Fibroblast of skin of left biceps (primary cell): ENCODE measurements at places on chromosomes 6 and 20.

DNA sequence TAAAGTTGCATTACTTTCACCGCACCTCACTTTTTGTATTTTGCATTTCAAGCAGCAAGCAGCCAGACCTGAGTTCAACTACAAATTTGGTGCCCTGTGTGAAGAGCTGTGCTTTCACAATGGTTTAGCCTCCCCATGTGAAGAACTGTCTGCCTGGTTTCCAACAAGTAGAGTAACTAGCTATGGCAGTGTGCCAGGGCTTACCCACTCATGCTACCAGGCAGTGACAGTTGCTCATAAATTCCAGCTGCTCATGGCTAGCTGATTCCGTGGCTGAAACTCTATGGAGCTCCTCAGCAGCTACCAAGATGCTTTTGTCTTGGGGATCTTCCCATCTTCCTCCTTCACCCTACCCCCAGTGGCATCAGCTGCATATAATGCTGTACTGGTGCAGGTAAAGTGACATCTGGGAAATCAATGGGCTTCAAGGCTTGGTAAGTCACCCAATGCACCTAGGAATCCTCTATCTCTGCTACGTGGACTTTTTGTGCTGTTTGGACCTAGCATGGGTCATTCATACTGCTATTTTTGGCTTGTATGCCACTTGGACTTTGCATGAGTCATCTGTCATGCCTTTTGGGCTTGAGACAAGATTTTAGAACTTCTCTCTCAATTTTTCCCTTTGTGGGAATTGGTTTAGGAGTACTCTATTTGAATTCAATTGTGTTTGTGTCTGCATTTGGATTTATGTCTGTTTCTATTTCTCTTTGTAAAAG is 176.5 kb upstream of the GJE1 start:
- DNase-seq, result no peak

GRCh38 chr20:35772563-35773058 is 796 bp downstream of the PHF20 start:
- no peak for DNase-seq

DNA sequence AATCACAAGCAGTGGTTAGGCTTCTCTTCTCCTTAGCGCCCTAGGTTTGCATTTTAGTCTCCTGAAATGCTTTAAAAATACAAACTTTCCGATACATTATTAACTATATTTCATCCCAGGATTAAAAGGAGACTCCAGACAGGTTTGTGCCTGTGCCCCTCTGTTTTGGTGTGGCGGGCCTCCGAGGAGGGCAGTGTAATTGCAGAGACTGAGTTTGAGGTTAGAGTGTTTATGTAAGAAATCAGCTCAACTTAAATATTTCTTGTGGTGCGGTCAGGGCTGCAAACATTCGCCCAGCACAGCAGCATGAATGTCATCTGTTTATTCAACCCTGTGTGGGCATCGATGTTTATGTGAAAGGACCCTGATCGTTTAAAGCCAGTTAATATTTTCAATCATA is 130.4 kb upstream of the AKAP12 start:
- DNase-seq, result no peak

GRCh38 chr6:169227116-169227515 is 26.5 kb downstream of the THBS2 start:
- no peak for DNase-seq

DNA sequence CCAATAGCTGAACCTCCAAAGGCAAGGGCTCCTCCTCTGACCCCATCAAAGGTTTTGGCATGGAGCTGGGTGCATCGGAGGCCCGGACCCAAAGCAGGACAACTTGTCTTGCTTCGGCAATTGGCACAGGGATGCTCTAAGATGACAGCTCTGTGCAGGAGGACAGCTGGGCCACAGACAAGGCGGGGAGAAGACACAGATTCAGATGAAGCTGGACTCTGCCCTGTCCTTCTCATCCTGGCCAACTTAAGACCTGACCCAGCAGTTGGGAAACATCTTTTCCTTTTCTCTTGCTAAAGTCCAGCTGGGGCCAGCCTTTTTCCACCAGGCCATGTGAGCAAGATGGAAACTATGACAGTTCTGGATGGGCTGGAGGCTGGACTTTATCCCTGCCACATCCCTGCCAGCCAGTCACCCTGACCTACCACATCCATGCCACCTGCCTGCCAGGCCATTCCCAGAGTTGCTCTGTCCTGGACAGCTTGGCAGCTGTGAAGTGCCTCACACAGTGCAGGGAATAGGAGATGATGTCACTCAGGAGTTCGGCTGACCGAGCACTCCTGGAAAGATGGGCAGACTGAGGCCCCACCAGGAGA is 12.7 kb upstream of the PSMF1 start:
- DNase-seq, result no peak

GRCh38 chr20:24999568-24999967 is 7.0 kb upstream of the APMAP start:
- DNase-seq, result no peak

DNA sequence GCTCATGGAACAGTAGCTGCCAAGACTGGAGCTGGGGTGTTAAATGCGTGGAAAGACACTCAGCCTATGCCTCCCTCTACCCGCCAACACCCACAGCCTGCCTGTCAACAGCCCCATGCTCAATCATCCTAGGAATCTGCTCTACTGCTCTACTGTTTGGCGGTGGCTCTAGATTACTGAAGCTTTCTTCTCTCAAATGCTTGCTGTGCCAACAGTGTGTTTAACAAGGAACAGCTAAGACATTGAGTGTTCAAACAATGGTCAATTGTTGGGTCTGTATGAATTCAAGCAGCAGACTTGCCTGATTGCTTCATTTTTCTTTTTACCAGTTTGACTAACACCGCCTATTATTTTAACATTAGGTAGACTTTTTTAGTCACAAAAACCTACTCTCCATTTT is 258.6 kb downstream of the SOD2 start:
- no peak for DNase-seq

- no peak for DNase-seq
Observed at GRCh38 chr20:49275636-49276035, 2.2 kb downstream of the ZNFX1 start.

DNA sequence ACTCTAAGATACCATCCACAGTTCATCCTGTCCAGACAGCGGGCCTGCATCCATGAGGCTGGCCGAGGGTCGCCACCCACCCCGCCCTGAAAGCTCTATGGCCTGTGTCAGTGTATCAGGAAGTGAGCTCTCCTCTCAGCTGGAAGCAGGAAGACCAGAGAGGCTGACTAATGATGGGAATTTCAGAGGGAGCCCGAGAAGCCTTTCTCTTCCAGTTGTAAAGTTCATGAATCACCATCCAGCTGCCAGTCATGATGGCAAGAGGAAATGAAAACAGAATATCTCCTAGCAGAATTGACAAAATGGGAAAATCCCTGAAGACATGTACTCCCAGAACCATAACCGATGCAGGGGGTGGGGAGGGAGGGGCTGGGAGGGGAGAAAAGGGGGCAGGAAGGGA is 109.6 kb upstream of the RPS6KA2 start:
- DNase-seq, result no peak

GRCh38 chr6:14476793-14477531 is 359.4 kb downstream of the CD83 start:
- DNase-seq, result peak; percentile 77

- no peak for DNase-seq
Observed at GRCh38 chr6:46246727-46247126, 75.9 kb upstream of the ENPP5 start.

DNA sequence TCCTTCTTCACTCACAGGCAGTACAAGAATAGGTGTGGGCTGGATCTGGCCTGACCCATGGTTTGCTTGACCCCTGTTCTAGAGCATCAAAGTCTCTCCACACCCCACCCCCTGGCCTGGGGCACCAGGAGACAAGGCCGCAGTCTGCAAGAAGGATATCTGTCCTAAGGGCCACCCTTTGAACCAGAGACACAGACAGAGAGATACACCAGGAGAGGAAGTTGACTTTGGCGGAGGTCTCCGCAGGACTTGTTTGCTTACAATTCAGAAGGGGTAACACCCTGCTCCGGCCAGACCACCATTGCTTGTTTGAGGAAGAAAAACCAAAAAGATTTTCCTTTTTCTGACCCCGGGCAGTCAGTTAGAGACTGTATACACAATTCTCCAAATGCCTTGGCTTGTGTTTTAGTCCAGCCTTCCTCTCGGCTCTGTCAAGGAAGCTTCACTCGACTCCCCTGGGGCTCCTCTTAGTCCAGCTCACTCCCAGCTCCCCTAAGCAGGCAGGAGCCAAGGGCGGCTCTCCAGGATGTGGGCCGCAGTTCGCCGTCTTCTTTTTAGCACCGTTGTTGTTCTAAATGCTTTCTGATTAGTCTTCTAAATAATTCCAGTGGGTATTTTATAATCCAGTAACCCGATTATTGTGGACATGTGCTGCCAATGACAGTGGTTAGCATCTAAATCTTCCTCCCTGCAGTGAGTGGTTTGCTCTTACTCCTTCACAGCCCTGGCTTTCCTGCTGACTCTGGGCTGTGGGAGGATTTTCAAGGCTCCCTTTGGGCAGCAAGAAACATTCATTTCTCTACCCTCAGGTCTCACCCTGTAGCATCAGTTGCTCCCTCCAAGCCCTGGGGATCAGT is 58.6 kb upstream of the MRPS10 start:
- DNase-seq, result no peak

DNA sequence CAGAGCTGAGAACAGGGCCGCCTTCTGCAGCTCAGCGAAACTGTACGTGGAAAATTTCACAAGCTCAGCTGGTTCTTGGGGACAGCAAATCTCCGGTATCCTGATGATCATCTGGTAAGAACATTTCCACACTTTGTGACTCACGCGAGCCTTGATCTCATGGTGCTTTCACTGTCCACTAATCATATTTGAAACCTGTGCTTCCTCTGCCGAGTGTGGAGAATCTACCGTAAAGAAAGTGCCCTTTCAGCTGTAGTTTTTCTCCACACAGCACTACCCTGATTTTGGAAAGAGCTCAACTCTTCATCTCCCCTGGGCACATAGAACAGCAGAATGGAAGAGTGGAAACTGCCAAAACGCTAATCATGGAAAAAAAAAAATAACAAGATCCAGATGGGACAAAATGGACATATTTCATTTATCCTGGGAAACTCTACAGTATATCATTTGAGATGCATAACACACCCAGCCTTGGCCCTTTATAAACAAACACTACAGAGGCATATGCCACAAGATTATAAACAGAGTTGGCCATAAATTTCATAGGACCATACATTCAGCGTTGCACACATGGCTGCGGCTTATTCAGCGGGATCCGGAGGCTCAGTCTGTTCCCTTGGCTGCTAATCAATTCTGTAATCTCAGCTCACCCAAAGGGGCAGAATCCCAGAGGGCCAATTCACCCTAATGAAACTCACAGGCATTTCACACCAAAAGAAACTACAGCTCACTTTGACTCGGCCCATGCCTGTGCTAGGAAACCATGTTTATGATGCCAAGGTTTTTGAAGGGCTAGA is 434.5 kb downstream of the HDGFL1 start:
- peak; percentile 85 for DNase-seq

DNA sequence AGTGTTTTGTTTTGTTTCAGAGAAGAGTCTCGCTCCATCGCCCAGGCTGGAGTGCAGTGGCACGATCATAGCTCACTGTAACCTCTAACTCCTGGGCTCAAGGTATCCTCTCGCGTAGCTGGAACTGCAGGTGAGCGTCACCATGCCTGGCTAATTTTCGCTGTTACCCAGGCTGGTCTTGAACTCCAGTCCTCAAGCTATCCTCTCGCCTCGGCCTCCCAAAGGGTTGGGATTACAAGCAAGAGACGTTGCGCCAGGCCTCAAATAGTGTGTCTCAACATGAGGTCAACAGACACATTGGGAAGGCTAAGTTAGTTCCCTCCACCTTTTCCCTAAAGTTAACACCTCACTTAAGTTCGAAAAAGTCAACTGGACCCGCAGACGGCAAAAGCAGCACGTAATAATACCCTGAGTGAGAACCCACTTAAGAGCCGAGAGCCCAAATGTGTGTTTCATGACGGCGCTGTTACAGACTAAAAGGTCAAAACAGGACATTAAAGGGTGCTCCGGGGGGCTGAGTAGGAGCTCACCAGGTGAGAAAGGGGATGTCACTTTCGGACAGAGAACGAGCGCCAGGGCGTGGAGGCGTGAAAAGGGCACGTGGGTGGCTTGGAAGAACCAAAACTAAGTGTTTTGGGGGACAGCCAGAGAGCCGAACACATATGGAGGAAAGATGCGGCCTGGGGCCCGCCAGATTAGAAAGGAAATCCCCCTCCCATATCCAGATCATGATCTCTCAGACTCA is 499 bp downstream of the TTI1 start:
- DNase-seq, result no peak

DNA sequence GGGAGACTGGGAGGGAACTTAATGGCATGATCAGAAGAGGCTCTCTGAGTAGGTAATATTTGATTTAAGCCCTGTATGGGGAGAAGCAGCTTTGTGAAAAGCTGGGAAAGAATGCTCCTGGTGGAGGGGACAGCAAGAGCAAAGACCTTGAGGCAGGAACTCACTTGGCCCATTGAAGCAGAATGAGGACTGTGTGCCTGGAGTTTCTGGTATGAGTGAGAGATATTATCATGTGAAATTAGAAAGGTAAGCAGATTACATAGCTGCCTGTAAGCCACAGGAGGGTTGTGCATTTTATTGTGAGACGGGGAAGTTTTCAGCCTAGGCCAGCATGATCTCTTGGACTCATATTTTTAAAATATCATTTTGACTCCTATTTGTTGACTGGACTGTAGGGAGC is 502.1 kb downstream of the DHX35 start:
- no peak for DNase-seq

DNA sequence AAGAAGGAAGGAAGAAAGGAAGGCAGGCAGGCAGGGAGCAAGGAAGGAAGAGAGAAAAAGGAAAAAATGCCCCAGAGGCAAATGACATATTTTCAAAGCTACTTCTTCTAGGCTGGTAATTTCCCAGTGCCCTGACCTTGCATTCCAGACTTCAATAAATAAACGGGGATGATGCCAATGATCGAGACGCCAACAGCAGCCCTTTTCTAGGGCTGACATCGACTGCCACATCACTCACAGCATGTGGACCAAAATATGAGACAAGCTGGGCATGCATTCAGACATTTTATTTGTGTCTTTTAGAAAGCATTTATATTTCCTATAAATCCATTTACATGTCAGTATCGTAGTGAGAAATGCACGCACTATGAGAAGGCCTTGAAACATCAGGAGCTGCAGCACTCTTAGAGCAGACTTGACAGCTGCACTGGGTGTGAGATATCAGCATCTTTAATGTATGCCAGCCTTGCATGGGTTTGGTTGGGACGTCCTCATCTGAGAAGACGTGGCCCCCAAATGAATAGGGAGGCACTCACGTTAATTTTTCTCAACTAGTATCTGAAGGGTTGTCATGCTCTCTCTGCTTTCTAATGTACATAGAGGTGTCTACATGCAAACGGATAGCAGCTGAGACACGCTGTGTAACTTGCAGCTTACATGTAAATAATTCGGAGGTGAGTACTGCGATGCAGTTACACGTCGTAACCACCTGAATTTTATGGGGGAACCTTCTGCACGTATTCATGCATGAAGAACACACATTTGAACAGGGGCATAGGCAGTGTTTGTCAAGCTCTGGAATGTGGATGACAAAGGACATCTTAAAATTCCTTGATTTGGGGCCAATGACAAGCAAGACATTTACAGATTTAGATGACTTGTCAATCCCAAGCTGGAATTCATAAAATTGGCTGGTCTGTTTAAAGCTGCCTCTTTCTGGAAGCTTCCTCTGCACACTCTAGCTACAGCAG is 149.1 kb upstream of the AGPAT4 start:
- DNase-seq, result no peak

GRCh38 chr6:45822873-45823272 is 192.8 kb downstream of the CLIC5 start:
- no peak for DNase-seq

- no peak for DNase-seq
Observed at GRCh38 chr6:120876424-120876823, 457.9 kb downstream of the TBC1D32 start.

- DNase-seq, result no peak
Observed at GRCh38 chr6:162270966-162271365, 456.6 kb downstream of the PRKN start.

- no peak for DNase-seq
Observed at GRCh38 chr20:35680452-35681183, 15.9 kb upstream of the CPNE1 start.
